ENCODE measurements at places on chromosomes 7 and 10.

DNA sequence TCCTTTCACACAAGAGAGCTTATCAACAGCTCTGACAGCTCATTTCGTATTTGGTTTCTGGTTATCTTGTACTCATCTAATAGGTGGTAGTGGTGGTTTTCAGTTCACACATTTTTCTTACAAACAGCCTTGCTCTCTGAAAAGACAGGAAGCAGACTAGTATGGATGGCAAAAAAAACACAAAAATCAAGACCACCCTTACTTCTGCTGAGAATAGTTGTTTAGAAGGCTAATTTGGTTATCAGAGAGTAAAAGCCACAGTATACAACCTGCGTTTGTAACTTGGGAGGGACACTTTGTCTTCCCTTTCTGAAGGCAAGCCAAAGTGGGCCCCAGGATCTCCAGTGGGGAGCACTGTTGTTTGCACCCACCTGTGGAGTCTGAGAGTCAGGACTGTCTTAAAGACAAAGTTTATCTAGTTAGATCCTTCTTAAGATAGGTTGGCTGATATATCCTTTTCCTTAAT lies 68.0 kb downstream of the PIP4K2A start:
- DNase-seq: peak; percentile 52

- no peak for DNase-seq
Observed at GRCh38 chr10:78702186-78702585, 366.6 kb upstream of the ZMIZ1 start.

GRCh38 chr7:4806983-4807597 lies 31.7 kb downstream of the AP5Z1 start:
- DNase-seq: no peak

DNA sequence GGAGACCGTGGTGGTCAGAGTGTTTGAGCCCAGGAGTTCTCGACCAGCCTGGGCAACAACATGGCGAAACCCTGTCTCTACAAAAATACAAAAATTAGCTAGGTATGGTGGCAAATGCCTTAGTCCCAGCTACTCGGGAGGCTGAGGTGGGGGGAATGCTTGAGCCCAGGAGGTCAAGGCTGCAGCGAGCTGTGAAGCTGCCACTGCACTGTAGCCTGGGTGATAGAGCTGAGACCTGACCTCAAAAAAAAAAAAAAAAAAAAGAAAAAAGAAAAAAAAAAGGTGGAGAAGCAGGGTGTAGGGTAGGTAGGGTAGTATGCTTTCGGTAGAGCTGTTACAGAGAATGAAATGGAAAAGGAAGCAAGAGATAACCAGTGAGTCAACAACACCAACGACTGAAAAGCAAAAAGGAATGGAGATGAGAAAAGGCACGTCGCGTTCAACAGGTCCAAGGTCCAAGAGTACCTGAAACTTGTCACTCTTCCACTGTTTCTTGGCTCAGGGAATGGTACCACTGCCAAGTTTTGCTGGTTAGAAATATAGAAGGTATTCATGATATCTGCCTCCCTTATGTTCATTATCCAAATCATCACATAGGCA lies 4.3 kb upstream of the RSBN1L start:
- DNase-seq: no peak

- peak; percentile 60 for DNase-seq
Observed at GRCh38 chr7:99359465-99360154, 14.9 kb upstream of the ARPC1B start.
